NCI-H226 (cell line): ENCODE measurements at places on chromosomes 12 and 14.

DNA sequence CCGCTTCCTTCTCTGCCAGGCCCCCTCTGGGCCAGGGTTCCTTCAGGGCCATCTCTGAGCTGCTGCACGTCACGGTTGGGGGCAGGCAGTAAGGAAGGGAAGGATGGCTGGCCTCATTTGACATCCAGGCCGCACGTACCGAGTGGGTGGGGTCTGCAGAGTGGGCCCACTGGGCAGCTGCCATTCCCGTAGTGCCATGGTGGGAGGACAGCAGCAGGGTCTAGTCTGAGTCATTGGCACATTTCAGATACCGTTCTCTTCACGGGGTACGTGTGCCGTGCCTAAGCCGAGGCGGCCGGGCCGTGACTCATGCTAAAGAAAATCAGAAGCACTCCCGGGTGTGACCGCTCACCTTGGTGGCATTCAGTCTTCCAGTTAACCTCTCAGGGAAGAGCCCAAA, 43.9 kb downstream of the IL31 start:
- no peak for DNase-seq

DNA sequence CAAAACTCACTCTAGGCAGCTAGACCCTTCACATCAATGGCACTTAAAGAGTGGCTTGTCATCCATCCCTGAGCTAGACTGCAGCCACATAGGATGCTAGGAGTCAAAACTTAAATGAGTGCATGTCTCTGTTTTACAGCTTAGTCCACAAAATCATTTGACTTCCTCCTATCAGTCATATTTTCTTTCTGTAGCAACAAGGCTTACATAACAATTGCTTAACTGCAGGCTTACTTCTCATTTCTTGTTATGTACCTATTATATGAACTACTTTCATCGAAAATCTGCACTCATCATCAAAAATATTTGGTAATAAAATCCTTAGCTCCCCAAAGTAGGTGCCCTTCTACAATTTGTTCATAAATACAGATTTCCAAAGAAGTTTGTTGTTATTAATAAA, 30.1 kb downstream of the CLEC1A start:
- no peak for DNase-seq

DNA sequence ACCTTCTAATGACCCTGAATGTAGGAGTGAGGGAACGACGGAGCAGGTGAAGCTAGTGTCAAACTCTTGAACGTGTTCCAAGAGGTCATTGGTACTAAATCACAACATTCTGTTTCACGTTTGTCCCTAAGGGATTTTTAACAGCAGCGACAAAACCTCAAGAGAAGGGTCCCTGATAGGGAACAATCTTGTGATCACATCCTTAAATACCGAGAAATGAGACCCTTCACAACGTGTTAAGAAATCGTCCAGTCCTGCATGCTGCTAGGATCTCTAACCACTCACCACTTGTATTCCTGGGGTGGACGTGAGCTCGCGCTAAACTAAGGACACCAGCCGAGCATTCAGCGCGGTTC, 134.1 kb upstream of the KRAS start:
- no peak for DNase-seq

DNA sequence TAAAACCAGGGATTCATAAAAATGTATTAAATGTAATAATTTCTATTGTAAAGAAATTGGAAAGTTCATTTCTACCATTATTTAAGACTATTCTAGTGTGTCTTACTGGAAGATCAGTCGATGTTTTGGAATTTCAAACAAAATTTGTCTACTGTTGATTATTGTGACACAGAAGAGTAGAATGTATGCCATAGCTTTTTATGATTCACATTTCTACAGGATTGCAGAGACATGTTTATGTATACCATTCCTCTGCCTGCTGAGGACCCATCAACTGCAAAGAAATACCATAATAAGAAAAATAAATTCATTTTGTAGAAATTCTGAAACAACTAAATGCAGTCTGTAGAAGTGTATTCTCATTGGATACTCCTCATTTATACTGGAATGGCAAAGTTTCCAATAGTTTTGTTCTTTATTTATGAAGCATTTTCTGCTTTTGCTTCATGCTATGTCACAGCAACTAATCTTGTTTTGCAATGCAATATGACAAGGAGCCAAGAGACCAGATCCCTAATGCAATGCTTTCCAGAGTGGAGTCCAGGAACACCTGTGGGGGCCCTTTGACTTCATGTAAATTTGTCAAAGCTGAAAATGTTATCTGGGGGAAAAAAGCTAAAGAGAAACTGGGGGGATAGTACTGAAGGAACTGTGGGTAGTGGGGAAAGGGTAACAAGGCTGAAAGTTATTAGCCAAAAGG, 172.9 kb upstream of the LRIG3 start:
- DNase-seq = no peak

GRCh38 chr12:51972849-51973273, 21.4 kb downstream of the ACVR1B start:
- peak; percentile 97 for DNase-seq
